Chondrocyte (in vitro differentiated cells): ENCODE measurements at places on chromosomes 1 and 21. TPM values are rescaled to one million over a fixed set of nuclear protein-coding genes. Genes with fewer than 3 reads are reported as not detected.

PPIAL4G gene
- total RNA-seq, result not detected in 3 replicates

RHEX gene
- not detected in 3 replicates for total RNA-seq

- no peak overlapping the region for H3K4me3 ChIP-seq
- H3K27ac ChIP-seq, result no peak overlapping the region
- no peak for DNase-seq
- no peaks in the 10 kb centered on the region for H3K4me1 ChIP-seq
- H3K36me3 ChIP-seq, result no peaks in the 10 kb centered on the region
- H3K27me3 ChIP-seq, result peaks cover 6% of the 10 kb centered on the region
Observed at GRCh38 chr1:186792870-186793581, 35.7 kb upstream of the PLA2G4A start.

DNA sequence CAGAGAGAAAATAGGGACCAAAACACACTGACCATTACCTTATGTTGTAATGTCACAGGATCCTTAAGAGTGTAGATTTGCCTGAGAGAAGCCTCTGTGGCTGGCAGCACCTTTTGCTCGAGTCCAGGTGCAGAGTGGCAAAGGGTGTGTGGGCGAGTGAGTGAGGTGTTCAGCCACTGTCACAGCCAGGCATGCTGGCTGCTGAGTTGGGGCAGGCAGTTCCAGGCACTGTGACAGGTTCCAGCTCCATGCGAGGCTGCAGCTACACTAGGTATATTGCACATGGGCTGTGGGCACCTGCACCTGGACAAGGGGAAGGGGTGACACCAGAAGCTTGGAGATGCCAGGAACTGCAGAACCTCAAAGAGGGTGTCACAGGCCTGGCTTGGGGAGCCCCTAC is 1370.4 kb upstream of the PRMT6 start:
- H3K4me3 ChIP-seq, result no peak overlapping the region
- H3K27me3 ChIP-seq, result no peaks in the 10 kb centered on the region
- H3K27ac ChIP-seq, result no peak overlapping the region
- no peaks in the 10 kb centered on the region for H3K36me3 ChIP-seq
- peaks cover 17% of the 10 kb centered on the region for H3K4me1 ChIP-seq

SYPL2 gene
- 0.75 to 1.3 TPM (median 1.1 TPM) in 3 replicates for total RNA-seq

DNA sequence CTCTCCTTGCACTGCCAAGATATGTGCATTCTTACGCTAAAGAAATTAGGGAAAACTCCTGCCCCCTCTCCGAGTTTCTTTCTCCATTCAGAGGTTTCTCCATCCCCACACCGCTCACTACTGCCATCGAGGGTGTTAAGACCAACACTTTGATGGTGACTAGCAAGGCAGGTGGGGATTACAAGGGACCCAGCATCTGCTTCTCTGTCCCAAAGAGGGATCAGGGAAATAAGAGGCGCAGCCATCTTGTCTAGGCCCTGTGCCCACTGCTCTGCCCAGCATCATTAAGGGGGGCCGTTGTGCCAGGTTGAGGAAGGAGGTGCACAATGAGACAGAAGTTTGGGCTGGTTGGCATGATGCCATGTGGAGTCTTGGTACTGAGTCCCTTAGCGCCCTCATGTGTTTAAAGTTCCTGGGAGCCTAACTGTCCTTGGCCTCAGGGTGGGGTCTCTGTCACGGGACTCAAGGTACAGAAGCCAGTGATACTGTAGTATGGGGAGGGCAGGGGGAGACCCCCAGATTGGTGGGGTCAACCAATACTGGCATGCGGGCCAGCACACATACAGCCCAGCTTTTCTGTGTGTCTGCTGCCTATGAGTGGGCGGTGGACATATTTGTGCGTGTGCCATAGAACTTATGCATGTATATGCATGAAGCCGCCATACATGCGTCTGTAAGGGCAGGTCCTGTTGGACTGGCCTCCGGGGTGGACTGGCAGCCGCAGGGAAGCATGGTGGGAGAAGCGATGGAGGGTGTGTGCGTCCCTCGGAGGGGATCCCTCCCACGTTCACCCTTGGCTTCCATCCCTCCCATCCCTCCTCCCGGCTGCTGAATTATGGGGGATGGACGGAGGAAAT is 5.5 kb downstream of the EFNA3 start:
- H3K4me3 ChIP-seq, result peak overlapping the region; percentile 96
- H3K27ac ChIP-seq, result peak overlapping the region; percentile 97
- peaks cover 5% of the 10 kb centered on the region for H3K36me3 ChIP-seq
- H3K4me1 ChIP-seq, result peaks cover 43% of the 10 kb centered on the region
- DNase-seq, result no peak

DNA sequence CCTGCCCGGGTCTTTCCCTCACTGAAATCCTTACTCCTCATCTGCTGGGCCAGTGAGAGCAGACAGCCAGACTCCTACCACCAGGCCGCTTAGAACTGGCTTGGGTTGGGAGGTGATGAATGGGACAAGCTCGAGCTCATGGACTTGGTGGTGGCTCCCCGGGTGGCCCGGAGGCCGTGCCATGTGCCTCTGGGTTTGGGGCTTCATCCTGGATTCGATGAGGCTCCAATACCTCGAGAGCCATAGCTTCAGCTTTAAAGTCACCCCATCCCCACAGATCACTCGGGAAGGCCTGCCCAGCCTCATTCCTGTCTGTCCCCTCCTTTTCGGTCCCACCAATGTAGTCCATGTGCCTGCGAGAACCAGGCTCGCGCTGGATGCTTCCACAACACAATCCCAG is 51.5 kb downstream of the MYOM3 start:
- no peak for DNase-seq
- no peak overlapping the region for H3K27ac ChIP-seq
- H3K4me1 ChIP-seq, result no peaks in the 10 kb centered on the region
- no peak overlapping the region for H3K4me3 ChIP-seq
- H3K27me3 ChIP-seq, result no peaks in the 10 kb centered on the region

DNA sequence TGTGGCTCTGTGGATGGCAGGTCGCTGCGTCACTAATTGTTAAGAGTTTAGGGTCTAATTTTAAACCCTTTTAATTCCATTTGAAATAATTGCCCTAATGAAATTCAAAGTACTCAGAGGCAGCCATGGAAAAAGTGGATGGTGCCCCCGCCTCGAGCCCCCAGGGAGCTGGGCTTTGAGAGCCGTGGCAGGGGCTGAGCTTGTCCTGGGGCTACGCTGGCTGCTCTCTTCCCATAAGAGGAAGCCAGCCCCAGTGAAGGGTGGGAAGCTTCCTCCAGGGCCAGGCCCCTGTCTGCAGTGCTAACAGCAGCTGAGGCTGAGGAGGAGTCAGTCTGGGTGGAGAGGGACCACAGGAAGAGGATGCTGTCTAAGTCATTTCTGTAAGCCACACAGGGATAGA is 315.0 kb upstream of the POU3F1 start:
- H3K27me3 ChIP-seq, result peaks cover 10% of the 10 kb centered on the region
- H3K27ac ChIP-seq, result no peak overlapping the region
- H3K36me3 ChIP-seq, result no peaks in the 10 kb centered on the region
- H3K4me3 ChIP-seq, result no peak overlapping the region
- H3K4me1 ChIP-seq, result no peaks in the 10 kb centered on the region

GRCh38 chr1:172775606-172776005 is 116.7 kb downstream of the FASLG start:
- no peak overlapping the region for H3K27ac ChIP-seq
- no peak overlapping the region for H3K4me3 ChIP-seq

- peaks cover 2% of the 10 kb centered on the region for H3K4me1 ChIP-seq
- no peak overlapping the region for H3K4me3 ChIP-seq
- peaks cover 1% of the 10 kb centered on the region for H3K36me3 ChIP-seq
- H3K27me3 ChIP-seq, result peaks cover 3% of the 10 kb centered on the region
Observed at GRCh38 chr1:64315402-64315801, 112.0 kb downstream of the UBE2U start.

- H3K4me3 ChIP-seq, result no peak overlapping the region
- H3K27ac ChIP-seq, result no peak overlapping the region
- H3K27me3 ChIP-seq, result no peaks in the 10 kb centered on the region
- peaks cover 7% of the 10 kb centered on the region for H3K4me1 ChIP-seq
- no peak for DNase-seq
Observed at GRCh38 chr1:10299151-10299550, 88.8 kb downstream of the KIF1B start.

DNA sequence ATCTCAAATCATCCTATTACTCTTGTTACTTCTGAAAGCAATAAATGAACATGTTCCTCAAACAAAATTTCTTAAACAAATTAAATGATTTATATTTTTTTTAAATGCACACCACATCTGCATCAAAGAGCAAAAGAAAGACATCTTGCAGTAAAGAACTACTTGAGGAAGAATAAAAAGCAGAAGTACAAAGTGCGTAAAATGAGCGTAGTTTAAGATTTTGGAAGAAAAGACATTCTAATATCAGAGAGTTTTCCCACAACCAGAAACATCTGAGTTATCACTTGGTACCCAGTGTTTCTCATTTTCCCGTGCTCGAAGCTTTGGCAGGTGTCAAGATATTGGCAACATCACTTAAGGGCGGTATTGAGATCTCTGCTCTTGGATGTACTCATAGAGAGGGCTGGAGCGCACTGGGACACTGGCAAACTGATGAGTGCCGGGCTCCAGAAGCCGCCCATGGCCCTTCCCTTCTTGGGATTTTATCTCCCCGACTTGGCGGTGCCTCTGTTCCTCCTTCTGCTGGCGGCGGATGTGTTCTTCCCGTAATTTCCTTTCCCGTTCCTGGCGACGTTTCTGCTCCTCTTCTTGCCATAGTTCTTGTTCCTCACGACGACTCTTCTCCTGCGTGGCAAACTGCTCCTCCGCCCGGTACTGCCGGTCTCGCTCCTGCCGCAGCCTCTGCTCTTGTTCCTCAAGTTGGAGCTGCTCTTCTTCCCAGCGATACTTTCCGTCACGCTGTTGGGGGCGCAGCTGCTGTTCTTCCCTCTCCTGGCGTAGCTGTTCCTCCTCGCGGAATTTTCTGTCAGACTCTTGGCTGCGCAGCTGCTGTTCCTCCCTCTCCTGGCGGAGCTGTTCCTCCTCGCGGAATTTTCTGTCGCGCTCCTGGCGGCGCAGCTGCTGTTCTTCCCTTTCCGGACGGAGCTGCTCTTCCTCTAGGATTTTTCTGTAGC is 7.9 kb downstream of the TCHH start:
- H3K27me3 ChIP-seq, result peaks cover 21% of the 10 kb centered on the region
- no peaks in the 10 kb centered on the region for H3K4me1 ChIP-seq
- no peak for DNase-seq
- no peak overlapping the region for H3K27ac ChIP-seq

- H3K36me3 ChIP-seq, result no peaks in the 10 kb centered on the region
- no peak overlapping the region for H3K4me3 ChIP-seq
- H3K4me1 ChIP-seq, result peaks cover 40% of the 10 kb centered on the region
- no peak for DNase-seq
- H3K27me3 ChIP-seq, result no peaks in the 10 kb centered on the region
- no peak overlapping the region for H3K27ac ChIP-seq
Observed at GRCh38 chr1:94936861-94937620, 10.1 kb upstream of the CNN3 start.

GRCh38 chr1:236002572-236002971 is 62.3 kb downstream of the NID1 start:
- no peak overlapping the region for H3K27ac ChIP-seq
- peaks cover 28% of the 10 kb centered on the region for H3K4me1 ChIP-seq
- H3K27me3 ChIP-seq, result no peaks in the 10 kb centered on the region
- H3K36me3 ChIP-seq, result peaks cover 6% of the 10 kb centered on the region
- no peak overlapping the region for H3K4me3 ChIP-seq
- no peak for DNase-seq

NBPF15 gene
- 54.1 to 64.2 TPM (median 59.2 TPM) in 3 replicates for total RNA-seq

PLA2G2D gene
- total RNA-seq, result not detected in 3 replicates

DNA sequence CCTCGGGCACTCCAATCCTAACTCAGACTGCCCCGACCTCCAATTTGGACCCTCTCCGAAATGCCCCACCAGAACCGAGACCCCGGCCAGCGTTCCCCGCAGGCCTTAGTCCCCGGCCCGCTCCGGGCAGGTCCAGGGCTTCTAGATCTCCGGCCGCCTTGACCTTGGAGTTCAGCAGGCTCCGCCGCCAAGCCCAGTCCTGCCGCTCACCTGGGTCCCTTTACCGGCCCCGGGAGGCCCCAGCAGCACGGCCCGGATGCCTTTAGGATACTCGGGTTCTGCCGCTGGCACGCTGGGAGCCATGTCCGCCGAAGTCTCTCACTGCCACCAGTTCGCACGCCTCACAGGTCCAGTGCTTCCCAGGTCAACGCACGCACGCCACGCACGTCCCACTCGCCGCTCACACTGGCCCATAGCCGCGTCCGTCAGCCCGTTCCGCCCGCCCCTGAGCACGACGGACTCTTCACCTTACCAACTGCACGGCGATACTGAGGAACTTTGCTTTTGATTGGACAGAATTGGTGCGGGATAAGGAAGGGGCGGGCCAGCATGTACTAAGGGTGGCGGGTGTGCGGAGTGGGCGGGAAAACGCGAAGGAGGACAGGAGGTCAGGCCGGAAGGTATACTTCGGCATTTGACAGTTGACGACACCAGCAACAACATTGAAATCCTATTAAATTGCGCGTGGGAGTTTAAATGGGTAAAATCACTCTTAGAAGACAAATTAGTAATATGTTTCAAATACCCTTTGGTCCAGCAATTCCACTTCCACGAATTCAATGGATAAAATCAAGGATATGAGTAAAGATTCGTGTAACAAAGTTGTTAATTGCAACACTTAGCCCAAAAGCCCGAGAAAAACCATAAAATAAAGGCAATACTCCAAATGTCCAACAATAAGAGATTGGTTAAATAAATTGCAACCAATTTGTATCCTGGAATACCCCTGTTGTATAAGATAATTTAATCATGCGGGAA is at the start of gene AK2:
TSS of gene AK2 (minus strand) at position 358 of the 978 bp plus-strand sequence. CDS start at position 303, 55 bp downstream.
- peak within 1 kb of the TSS; percentile 93 for H3K4me3 ChIP-seq
- H3K27ac ChIP-seq, result peak within 1 kb of the TSS; percentile 96
- peaks cover 31% of the 10 kb centered on the region for H3K4me1 ChIP-seq
- H3K27me3 ChIP-seq, result no peaks in the 10 kb centered on the region

DNA sequence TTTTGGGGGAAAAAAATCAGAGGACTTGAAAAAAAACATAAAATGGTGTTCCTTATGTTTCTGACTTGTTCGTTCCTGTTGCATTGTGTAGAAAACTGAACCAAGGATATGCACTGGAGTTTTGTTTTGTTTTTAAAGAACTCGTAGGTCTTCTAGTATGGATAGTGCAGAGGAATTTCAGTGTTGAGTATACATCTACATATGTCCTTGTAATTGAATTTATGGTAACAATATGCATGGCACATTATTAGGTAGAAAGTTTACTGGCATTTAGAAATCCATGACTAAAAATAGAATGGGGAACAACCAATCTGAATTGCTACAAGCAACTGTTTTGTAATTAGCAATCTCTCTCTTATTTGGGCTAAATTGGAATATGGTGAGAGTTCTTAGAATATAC is 188.3 kb upstream of the ZRANB2 start:
- DNase-seq, result no peak
- no peak overlapping the region for H3K4me3 ChIP-seq
- peaks cover 12% of the 10 kb centered on the region for H3K27me3 ChIP-seq

- no peaks in the 10 kb centered on the region for H3K4me1 ChIP-seq
- no peak overlapping the region for H3K4me3 ChIP-seq
- DNase-seq, result no peak
- H3K27ac ChIP-seq, result no peak overlapping the region
Observed at GRCh38 chr1:98304888-98305287, 356.6 kb upstream of the SNX7 start.

- H3K4me3 ChIP-seq, result peak overlapping the region; percentile 35
- peak overlapping the region; percentile 97 for H3K27ac ChIP-seq
Observed at GRCh38 chr1:25022361-25023189, 92.5 kb upstream of the RUNX3 start.

DCST2 gene
- total RNA-seq, result 0.30 to 0.36 TPM (median 0.36 TPM) in 3 replicates

- H3K36me3 ChIP-seq, result peaks cover 4% of the 10 kb centered on the region
- peaks cover 49% of the 10 kb centered on the region for H3K4me1 ChIP-seq
- H3K27me3 ChIP-seq, result no peaks in the 10 kb centered on the region
- peak overlapping the region; percentile 97 for H3K4me3 ChIP-seq
Observed at GRCh38 chr1:33257772-33258712, 1.8 kb downstream of the ZNF362 start.

NPHS2 gene
- not detected in 3 replicates for total RNA-seq

- H3K27me3 ChIP-seq, result peaks cover 6% of the 10 kb centered on the region
- peak overlapping the region; percentile 69 for H3K27ac ChIP-seq
- H3K4me3 ChIP-seq, result peak overlapping the region; percentile 64
- H3K4me1 ChIP-seq, result peaks cover 13% of the 10 kb centered on the region
- H3K36me3 ChIP-seq, result no peaks in the 10 kb centered on the region
Observed at GRCh38 chr1:904310-904950, 19.3 kb upstream of the SAMD11 start.

ASCL5 gene
- 0.19 TPM in 1 of 3 replicates, not detected in the others for total RNA-seq
